ENCODE measurements at places on chromosomes 6 and 20.
A peak's percentile ranks its signal among the peaks of the same experiment; 100 is the strongest.

GRCh38 chr6:147508042-147508865 lies at the start of gene SAMD5:
SAMD5 (plus strand) TSS chr6:147508690; CDS start chr6:147508929, 239 bp downstream.
- peak; percentile 13 for DNase-seq

DNA sequence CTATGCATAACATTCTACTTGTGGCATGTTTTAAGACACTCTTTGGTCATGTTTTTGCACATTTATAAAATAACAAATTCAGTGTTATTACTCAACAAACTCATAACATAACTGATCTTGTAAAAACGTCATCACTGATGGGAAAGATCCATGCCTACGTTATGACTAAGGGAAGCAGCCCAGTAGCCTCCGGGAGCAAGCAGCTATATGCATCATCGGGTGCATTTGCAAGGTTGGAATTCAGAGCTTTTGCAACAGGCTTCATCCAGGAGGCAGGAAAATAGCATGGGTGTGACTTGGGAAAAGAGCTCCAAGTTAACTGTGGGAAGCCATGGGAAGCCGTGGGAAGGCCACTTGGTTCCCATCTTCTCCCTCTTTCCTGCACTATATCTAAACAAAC lies 271.6 kb upstream of the SGK1 start:
- DNase-seq, result no peak

DNA sequence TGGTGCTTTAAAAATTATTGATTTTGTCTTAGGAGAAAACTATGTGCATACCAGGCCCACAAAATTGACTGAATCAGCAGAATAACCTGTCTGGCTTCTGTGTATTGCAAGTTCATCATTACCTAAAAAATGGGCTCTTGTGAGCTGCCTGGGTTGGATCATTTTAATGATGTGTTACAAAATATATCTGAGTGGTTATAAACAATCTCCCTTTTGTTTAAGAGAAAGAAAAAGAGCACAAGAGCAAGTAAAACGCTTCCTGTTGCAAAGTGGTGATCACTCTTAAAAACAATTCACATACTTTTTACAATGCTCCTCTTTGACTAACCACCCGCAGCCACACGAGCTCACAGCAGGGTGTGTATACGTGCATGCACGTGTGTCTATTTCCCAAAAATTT lies 335.1 kb downstream of the HDGFL1 start:
- DNase-seq, result no peak

DNA sequence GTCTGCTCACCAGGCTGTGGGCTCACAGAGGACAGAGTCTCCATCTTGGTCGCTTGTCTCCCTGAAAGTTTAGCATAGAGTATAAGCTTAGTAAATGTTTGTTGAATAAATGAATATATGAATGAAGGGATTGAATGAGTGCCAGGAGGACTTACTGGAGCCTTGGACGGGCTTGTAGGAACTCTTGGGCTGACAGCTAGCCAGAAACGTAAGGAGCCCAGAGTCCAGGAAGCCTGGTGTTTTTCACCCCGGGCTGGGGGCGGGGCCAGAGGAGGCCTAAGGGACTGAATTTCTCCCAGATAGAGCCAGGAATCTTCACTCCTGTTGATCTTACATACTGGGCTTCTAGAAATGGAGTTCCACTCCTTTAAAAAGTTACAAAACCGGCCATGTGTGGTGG lies 68.5 kb upstream of the SRSF6 start:
- DNase-seq, result no peak

DNA sequence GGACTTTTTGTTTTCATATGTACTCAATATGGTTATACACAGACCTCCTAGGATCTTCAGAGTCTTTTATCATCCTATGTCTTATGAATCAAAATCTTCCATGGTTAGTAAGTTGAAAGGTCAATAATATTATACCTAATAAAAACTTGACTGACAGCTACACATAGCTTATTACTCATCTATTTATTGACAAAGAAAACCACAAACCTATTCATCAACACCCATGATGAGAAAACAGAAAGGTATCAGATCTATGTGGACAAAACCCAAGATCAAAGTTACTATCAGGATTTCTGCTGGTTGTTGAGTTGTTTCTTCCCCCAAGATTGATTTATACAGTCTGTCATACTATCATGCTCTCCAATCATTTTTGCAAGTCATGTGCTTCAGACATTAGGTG lies 460.1 kb upstream of the MANEA start:
- no peak for DNase-seq

DNA sequence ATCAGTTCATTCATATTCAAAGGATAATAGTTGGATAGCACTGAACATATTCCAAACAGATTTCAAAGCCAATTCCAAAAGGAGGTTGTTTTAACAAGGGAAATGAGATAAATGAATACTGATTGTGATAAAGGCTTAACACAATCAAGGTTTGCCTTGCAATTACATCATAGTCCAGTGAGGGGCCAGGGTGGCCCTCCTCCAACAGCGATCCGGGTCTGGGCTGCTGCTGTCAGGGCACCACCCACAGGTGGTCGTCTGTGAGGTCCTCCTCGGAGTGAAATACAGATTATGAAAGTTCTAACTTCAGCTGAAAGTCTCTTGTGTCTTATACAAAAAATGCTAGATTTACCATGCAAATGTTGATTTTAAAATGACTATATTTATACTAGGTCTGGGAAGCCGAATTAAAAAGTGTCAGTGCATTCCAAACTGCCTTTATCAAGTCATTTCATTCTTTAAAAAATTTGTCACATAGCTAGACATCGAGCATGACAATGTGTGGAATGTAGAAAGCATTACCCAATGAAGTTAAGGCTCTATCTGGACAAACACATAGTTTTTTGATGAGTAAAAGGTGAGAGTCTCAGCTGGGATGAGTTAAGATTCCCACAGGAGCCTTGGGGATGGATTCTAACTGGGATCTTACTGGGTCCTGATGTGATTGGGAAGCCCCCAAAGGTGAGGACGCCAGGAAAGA lies 65.9 kb upstream of the SLC22A23 start:
- no peak for DNase-seq

- no peak for DNase-seq
These were observed 19.7 kb downstream of the PPIL6 start for GRCh38 chr6:109420751-109421150.

DNA sequence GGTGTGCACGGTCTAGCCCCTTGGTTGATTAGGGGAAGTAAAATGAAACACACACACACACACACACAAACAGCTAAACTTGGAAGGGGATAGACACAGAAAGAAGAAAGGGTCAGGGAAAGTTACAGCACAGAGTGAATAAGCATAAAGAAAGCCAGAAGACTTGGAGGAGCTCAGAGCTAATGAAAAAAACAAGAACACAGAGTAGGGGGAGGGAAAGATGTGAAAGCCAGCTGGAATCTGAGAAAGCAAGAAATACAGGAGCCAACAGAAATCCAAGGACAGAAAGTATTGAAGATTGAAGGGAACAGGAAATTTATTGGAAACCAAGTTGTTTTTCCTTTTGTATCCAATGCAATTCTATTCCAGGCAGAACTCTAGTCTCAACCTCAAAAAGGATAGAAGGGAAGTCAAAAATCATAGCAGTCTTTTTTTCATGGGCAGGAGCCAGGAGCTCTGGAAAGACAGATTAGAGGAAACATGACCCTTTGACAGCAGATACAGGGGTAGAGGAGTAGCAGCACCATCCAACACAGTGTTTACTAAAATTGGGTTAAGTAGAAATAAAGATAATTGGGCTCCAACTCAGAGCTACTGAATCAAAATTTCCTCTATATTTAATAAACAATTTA lies 10.1 kb downstream of the HMGCLL1 start:
- DNase-seq, result no peak

DNA sequence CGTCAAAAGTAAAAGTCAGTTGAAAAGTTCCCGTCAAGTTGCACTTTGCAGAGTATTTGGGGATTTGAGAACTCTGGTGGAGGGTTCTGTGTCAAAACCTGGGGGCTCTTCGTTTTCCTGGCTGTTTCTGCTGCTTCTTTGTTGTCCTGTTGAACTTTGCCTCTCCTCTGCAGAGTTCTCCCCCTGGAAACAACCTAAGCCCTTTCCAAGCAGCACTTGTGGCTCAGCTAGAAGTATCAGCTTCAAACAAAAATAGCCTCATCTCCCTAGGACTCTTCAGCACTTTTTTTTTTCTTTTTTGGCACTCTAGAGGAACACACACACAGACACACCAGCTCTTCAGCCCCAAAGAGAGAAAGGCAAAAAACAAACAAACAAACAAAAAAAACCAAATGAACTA lies at the start of gene TRDN:
TRDN (minus strand) TSS at position 169 of the 400 bp plus-strand sequence. CDS start 175 bp downstream, outside the sequence.
- no peak for DNase-seq

- no peak for DNase-seq
These were observed 33.5 kb downstream of the PLG start for GRCh38 chr6:160735523-160735922.
